CD4-positive, alpha-beta memory T cell (primary cell): ENCODE measurements at places on chromosomes 5 and 9.

- DNase-seq, result no peak
Observed at GRCh38 chr5:53378590-53379247, 101.7 kb upstream of the FST start.

- peak; percentile 81 for DNase-seq
Observed at GRCh38 chr9:124774129-124774978, 2.6 kb upstream of the OLFML2A start.

DNA sequence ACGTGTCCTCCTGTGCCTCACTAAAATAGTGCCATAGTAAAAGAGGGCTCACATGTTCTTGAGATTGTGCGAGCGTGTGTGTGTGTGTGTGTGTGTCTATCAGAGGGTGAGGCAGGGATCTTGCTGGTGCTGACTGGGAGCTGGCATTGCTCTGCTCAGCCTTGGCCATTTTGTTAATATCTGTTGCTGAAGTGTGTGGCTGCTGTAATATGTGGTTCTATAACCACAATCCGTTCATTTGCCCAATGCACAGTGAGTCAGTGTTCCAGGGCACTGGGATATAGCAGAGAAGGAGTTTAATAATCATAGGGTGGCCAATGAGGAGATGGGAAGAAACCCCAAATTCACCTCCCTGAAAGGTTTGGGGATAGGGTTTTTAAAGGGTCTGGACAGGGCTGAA, 61.3 kb downstream of the RASGRF2 start:
- DNase-seq, result no peak

DNA sequence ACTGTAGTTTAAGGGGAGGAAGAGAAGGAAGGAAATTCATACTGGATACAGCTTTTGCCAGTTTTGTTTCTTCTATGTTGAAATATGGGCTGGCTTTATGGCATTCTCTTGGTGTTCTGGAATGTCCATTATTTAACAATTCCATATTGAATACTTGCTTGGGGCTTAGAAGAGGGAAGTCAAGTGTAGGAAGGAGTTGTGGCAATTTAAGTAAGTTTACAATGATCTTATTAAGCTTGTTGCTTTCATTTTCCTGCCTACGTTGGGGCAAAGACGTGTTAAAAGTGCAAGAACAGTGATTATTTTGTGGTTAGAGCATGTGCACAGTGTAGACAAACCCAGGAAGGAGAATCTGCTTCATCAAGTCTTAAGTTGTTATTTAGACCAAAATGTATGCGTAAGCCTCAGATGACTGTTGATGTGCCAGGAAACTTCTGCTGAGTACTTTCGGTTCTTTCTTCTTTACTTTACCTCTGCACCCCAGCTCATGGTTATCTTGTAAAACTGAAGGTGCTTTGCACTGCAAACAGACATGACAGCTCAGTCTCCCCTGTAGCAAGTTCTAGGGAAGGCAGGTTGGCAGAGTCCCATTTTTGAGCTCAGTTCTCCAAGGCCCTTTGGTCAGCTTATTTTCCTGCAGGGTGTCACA, 75.8 kb downstream of the F2RL2 start:
- DNase-seq, result peak; percentile 82

DNA sequence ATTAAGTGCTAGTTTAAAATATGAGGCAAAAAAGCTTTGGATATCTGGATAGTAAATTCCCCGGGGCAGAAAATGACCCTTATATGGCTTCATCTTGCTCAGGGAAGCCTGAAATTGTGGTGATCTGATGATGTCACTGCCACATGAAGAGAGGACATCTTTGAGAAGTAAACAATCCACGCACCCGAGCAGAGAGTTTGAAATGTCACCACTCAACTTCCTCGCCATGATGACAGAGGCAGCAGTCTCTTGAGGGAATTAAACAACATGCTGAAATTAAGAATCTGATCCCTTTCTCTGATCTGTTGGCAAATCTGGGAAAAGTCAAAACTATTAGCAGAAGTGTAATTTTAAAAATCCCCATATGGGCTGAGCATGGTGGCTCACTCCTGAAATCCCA, 110.0 kb downstream of the TLE1 start:
- no peak for DNase-seq

DNA sequence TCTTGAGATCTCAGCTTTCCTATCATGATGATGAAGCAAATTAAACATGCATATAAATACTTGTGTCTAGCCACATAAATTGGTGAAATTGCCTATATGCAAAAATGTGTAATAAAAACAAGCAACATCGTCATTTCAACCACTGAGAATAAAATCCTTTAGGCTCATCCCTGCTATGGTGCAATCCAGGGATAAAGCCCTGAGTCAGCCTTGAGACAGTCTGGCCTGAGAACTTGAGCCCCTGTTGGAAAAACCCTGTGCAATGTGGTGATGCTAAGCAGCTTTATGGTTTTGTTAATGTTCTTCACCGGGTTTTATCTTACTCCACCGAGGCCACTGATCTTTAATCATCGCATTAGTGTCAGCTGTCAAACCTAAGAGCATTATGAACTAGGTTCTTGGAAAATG, 170.5 kb downstream of the DCP2 start:
- DNase-seq, result no peak

GRCh38 chr5:62574599-62574998, 4.0 kb upstream of the LRRC70 start:
- no peak for DNase-seq

GRCh38 chr5:157186309-157187045, 5.8 kb downstream of the ITK start:
- peak; percentile 44 for DNase-seq
